Sigmoid colon (tissue), 7 donors: ENCODE measurements at places on chromosomes 3 and 15.

DNA sequence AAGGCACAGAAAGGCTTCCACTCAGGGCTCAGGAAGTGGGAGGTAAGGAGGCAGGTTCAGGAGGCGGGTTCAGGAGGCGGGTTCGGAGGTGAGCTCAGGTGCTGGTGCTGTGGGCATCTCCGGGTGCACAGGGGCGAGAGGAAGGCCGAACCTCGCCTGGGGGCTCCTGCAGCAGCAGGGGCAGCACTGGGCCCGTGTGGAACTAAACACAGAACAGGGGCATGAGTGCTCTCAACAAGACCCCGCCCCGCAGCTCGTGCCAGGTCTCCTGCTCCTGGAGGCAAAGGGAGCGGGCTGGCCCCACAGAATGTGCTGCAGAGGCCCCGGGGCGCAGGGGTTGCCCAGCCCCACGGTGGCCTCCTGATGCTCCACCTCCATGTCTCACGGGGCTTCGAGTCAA, 13.7 kb downstream of the ZDHHC19 start:
- no peak for DNase-seq

GRCh38 chr15:37016231-37016630, 84.1 kb downstream of the MEIS2 start:
- DNase-seq = peak; percentile 87

GRCh38 chr15:93348711-93349545, 259.9 kb upstream of the RGMA start:
- peak; percentile 4 for DNase-seq

DNA sequence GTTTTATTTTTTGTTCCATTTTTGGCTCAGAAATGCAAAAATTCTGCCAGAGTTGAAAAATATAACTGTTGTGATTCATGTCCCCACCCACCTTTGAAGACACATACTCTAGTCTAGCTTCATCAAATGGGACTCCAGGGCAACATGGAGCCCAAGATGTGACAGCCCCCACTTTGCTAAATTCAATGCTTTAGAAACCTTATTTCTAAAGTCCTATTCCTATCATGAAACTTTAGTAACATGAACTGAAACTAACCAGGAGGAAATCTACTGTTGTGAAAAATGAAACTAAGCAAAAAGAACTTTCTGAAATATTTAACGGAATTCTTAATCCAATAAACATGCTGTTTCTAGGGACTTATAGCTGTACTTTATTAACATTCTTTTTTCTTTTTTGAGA, 20.3 kb downstream of the UBP1 start:
- no peak for DNase-seq

DNA sequence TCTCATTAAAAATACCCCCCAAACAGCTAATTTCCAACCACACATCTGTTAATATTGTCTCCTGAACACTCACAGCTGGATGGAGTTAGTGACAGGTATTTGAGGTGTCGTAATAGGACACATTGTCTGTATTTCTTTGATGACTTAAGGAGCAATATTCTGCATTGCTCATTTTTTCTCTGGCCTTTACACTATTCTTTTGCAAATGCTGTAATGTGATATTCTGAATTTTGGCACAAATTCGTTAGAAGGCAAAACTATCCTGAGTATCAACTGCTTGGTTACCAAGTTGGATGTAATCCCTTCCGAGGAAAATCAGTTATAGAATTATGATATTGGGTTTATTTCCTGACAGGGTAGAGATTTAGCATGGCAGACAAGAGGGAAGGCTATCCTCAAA, 1030.2 kb downstream of the MCTP2 start:
- DNase-seq = no peak

DNA sequence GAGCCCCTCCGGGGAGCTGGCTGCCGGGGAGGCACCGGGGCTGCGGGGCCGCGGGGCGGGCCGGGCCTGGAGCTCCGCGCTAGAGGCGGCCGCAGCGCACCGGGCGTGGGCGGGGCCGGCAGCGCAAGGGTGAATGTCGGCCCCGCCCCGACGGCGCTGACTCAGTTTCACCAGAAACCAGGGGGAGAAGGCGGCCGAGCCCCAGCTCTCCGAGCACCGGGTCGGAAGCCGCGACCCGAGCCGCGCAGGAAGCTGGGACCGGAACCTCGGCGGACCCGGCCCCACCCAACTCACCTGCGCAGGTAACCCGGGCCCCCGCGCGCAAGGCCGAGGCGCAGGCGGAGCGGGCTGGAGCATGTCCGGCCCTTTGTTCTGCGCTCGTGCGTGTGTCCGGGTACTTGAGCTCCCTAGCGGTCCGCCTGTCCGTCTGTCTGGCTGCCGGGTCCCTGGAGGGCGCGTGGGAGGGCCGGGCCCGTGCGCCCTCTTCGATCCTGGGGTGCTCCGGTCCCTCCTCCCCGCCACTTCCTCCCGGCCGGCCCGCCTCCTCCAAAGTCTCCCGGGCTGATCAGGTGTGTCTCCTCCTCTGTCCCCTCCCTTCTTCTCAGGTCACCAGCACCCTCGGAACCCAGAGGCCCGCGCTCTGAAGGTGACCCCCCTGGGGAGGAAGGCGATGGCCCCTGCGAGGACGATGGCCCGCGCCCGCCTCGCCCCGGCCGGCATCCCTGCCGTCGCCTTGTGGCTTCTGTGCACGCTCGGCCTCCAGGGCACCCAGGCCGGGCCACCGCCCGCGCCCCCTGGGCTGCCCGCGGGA, at the start of gene SPINT1:
TSS of gene SPINT1 (plus strand) at position 164 of the 811 bp plus-strand sequence. CDS start at position 671, 507 bp downstream.
- no peak for DNase-seq

GRCh38 chr15:47715856-47716445, 1.4 kb upstream of the SEMA6D start:
- no peak for DNase-seq

- DNase-seq = peak; percentile 79
Measured at GRCh38 chr3:124846189-124846588, 41.0 kb downstream of the ITGB5 start.

GRCh38 chr15:100060276-100060926, 281.4 kb downstream of the ADAMTS17 start:
- no peak for DNase-seq

- peak; percentile 89 for DNase-seq
Measured at GRCh38 chr3:172201136-172201869, 161.9 kb downstream of the FNDC3B start.

DNA sequence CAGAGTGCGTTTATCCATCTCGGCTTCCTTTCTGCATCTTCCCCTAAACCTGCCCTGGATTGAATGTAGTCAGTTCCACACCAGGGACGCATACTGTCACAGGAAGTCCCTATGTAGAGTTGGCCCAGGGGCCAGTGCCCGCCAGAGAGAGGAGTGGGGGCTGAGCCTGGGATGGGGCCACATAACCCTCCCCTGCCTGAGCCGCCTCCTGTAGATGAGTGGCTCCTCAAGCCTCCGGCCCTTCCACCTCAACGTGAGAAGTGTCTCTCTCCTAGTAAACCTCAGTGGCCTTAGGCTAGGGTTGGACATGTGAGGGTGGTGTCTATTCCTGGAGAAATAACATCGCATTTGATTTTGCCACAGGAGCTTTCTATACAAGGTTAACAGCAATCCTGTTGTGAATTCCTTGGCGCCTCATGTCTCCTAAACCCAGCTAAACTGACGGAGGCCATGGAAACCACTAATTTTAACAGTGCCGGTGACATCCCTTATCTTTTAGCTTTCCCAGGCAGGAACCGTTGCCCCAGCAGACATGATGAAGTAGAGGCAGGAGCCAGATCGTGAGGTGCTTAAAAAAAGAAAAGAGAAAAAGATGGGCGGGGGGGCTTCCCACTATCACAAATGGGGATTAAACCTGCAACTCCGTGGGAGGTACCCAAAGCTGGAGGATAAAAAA, 171.1 kb downstream of the CHDH start:
- DNase-seq = no peak

DNA sequence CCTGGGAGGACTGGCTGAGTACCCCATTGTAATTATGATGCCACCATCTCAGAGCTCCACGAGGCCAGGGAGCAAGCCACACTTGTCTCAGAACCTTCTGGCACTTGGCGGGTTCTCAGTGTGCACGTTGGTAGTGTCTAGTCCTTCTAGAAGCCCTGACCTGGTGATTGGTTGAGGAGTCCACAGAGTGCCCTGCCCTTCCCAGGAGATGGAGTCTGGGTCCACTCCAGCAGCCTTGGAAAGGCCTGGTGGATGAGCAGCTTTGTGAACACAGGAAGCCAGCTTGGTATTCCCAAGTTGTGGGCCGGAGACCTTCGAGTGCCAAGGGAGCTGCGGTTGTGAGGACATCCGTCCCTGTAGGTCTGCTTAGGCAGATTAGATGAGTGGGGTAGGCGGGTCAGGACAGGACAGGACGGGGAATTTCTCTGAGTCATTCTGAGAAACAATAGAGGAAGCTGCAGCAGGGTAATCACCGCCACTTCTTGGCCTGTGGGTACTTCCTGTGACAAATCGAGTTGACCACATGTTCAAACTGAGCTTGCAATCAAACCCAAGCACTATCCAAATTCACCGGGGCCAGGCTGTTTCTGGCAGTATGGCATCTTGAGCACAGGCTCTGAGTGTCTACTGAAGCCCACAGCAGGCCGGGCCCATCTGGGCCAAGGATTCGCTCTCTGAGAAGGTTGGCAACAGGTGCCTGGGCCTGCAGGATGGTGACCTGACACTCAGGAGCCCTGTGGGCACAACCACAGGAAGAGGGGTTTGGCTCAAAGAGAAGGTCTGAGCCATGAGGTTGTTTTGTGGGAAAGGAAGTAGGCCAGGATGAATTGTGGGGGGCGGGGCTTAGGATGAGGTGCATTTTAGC, 71.5 kb upstream of the PLXNA1 start:
- DNase-seq = no peak

DNA sequence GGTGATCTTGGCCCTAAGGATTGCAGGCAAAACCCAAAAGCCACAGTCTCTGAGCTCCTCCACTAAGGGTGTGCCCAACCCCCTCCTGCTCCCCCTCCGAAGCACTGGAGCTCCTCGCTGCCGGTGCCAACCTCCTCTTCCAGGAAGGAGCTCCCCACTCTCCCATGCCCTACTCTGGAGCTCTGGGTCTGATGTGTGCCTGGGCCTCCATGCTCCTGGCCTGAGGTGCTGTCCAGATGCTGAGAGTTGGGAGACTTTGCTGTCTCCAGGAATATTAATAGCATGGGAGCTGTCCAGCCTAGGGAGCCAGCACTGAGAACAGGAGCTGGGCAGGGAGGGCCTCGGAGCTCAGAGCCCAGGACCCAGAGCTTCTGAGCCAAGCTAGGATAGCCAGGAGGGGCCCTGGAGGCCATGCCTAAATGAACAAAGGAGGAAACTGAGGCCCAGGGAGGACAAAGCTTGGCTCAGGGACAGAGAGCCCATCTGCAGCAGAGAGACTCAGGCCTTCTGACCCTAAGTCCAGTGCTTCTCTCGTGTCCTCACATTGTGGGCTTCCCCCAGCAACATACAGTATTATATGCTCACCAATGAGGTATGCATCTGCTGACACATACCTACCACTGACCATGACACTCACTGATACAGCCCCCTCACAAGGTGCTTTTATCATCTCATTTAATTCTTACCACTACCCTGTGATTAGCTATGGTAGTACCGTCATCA, 36.9 kb upstream of the HERC1 start:
- no peak for DNase-seq

GRCh38 chr3:54960701-54961100, 32.8 kb upstream of the LRTM1 start:
- no peak for DNase-seq

GRCh38 chr15:37595426-37595970, 338.9 kb upstream of the TMCO5A start:
- no peak for DNase-seq

DNA sequence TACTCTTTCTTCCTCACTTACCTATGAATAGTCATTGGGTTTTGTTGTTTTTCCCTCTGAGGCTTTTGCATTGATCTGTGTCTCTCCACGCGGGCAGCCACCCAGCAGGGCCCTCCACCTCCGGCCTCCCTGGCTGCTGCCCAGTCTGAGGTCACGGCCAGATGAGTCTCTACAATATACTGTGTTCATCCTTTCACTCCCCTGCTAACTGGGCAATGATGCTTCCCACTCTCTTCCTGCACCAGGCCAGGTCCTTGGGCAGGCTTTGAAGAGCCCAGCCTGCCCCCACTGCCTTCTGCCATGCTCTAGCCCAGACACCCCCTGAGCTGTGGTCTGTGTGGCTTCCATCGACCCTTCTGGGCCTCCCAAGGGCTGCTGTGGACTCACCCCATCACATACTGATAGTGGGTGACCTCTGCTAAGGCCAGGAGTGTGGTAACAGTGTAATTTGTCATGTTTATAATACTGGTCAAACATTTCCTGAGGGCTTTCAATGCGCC, 18.0 kb downstream of the PDIA5 start:
- no peak for DNase-seq

DNA sequence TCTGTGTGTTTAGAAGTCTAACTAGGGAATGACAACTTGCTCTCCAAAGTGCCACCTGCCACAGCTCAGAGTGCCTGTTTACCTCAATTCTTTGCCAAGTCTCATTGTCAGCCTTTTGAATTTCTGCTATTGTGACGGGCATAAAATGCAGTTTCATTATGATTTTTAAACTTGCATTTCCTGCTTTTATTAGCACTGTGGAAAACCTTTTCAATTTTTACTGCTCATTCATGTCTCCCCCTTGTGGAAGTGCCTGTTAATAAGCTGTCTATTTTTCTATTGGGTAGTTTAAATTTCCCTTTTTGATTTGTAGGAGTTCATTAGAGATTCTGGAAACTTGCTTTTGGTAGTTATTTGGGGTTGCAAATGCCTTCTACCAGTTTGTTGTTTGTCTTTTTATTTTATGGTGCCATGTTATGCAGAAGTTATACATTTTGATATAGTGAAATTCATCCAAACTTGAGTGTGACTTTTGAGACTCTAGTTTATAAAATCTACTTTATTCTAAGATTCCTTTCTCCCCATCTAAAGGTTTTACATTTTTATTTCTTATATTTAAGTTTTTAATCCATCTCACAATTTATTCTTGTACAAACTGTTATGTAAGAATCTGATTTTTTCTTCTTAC, 53.9 kb upstream of the FRMD4B start:
- DNase-seq = no peak

DNA sequence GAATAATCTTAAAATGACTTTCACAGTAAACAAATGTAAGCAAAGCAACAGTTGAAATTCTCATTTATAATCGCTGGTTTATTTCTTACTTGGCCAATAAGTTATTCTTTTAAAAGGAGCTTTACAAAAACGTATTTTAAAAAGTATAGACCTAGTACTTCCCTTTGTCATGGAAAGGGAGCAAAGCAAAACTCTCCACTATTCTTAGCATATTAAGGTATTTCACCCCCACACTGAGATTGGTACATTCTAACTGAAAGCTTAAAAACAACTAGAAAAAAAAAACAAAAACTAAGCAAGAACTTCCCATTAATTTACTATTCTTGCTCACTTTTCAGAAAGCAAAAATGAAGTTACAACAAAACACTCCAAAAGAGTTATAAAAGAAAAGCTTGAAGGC, 1.5 kb downstream of the ATG3 start:
- no peak for DNase-seq

GRCh38 chr3:153215497-153215896, 53.5 kb downstream of the RAP2B start:
- no peak for DNase-seq
